Activated CD4-positive, alpha-beta memory T cell treated with anti-CD3 and anti-CD28 coated beads for 36 hours (primary cell): ENCODE measurements at places on chromosomes 11 and 22. TPM values are rescaled to one million over a fixed set of nuclear protein-coding genes. Genes with fewer than 3 reads are reported as not detected.

DNA sequence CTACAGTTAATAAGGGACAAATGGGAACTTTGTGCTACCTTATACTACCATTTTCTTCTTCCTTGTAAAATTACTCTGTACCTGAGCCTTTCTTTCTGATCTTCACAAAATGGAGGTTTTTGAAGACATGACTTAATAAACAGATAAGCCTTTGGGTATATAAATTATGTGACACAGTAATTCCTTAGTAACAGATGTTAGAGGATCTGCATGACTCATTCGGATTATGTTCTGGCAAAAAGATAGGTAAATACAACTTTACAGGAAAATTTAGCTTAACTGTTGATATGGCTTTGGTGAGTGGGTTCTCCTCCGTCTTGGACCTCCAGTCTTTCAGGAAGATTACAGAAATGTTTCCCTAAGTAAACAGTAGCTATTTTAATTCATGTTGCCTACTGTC, 61.8 kb downstream of the BID start:
- DNase-seq = no peak

Gene EXPH5
- 1.4 TPM for total RNA-seq

Gene SCGB1A1
- not detected for total RNA-seq

- no peak for DNase-seq
These were observed 88.1 kb downstream of the SBF2 start for GRCh38 chr11:10205928-10206327.

Gene NOX4
- not detected for total RNA-seq

Gene MTA2
- 166 TPM for total RNA-seq

DNA sequence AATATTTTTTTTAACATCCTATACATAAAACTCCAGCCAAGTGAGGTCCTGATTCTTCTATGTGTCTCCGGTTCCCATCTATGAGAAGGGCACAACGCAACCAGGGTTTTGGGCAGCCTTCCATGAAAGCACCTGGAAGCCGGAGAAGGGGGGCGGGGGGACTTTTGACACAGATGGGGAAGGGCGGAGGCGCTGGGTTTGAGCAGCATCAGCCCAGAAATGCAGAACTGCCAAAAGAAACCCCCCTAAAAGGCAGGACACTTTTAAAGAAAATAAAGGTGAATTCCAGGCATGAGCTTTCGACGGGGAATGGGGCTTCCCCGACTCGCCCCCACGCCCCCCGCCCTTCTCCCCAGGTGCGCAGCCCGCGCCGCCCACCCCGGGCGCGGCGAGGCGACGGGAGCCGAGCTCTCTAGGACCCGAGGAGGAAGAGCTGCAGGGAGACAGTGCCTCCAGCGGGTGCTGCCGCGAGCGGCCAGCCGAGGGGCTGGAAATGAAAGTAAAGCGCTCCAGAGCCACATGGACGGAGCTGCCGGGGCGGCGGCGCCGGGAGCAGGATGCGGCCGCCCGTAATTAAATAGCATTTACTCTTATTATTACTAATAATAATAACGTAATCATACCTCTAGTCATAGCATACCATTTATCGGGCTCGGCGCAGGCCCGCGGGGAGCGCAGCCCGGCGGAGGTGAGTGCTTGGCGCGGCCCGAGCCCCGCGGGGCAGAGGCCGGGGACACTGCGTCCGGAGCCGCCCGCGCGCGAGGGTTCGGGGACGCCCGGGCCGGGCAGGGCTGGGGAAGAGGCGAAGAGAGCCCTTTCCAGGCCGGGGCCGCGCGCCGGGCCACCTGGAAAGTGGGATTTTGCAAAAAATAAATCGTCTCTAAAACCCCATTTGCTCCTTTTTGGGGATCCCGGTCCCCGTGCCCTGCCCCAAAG, at the start of gene ZC3H7B:
TSS of gene ZC3H7B (plus strand) at position 441 of the 936 bp plus-strand sequence. CDS start 19,136 bp downstream, outside the sequence.
- peak; percentile 90 for DNase-seq

DNA sequence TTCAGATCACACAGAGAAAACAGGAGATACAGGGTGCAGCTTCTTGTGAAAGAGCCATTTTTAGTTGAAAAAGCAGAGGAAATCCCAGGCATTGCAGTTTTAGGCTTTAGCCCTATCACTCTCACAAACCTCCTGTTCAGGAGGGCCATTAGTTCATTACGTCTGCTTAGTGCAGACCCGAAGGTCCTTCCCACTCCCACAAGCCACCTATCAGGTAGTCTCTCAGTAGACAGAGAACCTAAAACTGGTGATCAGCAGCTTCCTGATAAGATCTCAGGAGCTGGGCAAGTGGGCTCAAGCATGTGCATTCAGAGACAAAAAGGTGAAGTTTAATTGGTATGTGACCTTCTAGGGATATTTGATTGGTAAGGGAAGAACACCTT, 4.3 kb downstream of the GLYAT start:
- no peak for DNase-seq

GRCh38 chr11:17783878-17784277, 49.3 kb downstream of the KCNC1 start:
- no peak for DNase-seq

DNA sequence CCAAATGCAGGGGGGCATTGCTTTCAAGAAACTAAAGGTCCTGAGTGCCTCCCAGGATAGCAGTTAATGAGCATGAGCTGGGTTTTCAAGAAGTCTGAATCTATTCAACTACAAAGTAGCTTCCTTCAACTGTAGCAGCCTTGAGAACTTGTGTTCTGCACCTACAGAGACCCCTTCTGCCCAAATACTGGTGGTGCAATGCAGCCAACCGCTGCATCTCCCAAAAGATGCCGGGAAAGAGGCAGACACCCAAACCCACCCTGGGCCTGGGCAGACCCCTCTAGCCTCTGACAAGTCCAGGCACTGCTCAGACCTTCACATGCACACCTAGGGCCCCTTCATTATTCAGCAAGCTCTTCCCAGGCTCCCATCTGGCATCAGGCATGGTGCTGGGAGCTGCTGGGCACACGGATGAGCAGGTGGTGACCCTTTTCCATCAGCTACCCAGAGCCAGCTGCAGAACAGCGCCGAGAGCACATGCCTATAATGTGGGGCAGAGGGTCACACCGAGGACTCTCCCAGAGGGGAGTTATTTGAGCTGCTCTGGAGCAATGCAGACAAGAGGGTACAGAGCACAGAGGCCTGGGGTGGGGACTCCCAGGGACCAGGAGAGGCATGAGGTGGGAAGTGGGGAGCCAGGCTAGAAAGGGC, 44.9 kb upstream of the ETS1 start:
- DNase-seq = peak; percentile 63

- no peak for DNase-seq
These were observed 289.1 kb upstream of the SORL1-AS1 start for GRCh38 chr11:121741761-121742361.

Gene MS4A4A
- total RNA-seq = not detected

Gene OR2D2
- total RNA-seq = not detected
